ENCODE measurements at places on chromosomes 1 and 21.

DNA sequence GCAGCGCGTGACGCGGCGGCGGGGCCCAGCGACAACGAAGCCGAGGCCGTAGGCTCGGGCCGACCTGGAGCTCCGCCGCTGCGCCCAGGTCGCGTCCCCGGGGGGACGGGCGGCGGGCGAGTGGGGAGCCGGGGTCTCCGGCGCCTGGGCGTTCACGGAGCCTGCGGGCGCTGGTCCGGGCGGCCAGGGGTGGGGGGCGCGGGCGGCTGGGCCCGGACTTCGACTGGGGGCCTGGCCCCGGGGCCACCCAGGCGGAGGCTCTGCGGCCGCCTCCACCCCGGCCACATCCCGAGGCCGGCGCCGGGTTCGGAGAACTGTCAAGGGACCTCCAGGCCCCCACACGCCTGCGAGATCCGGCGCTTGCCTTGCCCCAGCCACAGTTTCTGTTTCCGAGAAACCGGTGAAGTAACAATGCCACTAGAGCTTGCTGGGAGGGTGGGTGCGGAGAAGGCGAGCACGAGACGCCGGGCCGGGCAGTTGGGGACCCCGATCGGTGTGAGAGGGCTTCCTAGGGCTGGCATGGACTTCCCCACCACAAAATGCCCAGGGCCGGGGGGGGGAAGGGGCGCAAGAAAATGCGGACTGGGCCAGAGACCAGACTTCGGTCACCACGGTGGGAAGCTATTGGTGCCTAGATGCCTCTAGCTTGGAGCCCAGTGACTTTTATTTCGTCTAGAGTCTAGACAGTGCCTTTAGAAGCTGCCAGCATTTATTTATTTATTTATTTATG lies 501 bp downstream of the FBXO6 start:
- no peak for DNase-seq

- DNase-seq = no peak
These were observed 35.6 kb downstream of the TMEM63A start for GRCh38 chr1:225846331-225847310.

- DNase-seq = no peak
These were observed 79.2 kb downstream of the TMEM53 start for GRCh38 chr1:44594871-44595735.

GRCh38 chr1:54403808-54404261 lies 2.4 kb downstream of the SSBP3 start:
- DNase-seq = no peak

- DNase-seq = no peak
These were observed 14.6 kb upstream of the RC3H1 start for GRCh38 chr1:174036798-174037197.

DNA sequence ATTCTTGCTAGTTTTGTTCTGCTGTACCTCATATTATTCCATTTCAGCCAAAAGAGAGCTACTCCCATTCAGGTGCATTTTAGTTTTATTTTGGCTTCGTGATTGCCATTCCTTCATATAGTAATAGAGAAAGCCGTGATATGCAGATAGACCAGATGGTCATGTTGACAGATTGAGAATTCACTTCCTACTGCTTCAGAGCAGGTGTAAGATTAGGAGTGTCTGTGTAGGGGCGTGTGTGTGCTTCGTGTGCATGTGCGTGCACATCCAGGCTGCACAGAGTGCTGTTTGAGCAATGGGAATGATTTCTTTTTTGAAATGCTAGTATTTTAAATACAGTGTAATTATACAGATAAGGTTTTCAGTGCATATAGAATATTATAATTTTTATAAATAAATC lies 10.3 kb downstream of the NFIA start:
- DNase-seq = no peak

DNA sequence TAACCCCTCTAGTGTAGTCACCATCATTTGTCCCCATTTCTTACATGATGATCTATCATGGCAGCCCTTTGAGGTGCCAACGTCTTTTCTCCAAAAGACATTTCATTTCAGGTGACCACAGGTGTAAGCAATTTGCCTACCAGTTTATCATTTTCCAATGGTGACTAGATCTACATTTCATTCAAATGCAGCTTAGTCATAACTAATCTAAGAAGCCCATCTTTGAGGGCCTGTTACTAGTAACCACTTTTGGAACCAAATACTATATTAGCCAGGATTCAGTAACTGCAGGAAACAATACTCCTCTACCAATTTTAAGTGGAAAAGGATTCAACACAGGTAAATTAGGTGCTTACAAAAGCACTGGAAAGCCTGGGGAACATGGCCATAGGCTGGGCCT lies 30.6 kb upstream of the TMEM54 start:
- DNase-seq = no peak

DNA sequence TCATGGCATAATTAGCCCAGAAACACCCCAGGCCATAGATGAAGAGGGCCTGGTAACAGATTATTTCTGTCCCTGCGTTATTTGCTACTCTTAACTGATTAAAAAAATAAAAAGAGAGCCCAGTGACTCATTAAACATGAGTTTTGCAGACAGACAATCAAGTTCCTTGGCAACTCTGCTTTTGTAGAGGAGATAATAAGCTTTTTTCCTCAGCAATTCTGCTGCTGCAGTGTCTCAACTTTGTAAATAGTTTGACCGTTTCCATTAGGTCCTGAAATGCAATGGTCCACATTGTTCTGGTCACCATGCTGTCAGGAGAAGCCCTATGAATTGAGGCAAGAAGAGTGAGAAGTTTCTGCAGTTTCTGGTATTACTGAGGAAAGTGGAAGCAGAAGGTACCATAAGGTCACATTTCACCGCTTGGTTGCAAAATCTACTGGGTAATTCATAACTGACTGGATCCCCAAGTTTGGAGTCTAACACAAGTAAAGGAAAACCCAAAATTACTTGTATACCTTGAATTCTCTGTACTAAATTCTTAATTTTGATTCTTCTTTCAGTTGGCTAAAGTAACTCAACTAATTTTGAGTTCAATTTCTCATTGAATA lies 139.5 kb downstream of the ZZZ3 start:
- DNase-seq = no peak

DNA sequence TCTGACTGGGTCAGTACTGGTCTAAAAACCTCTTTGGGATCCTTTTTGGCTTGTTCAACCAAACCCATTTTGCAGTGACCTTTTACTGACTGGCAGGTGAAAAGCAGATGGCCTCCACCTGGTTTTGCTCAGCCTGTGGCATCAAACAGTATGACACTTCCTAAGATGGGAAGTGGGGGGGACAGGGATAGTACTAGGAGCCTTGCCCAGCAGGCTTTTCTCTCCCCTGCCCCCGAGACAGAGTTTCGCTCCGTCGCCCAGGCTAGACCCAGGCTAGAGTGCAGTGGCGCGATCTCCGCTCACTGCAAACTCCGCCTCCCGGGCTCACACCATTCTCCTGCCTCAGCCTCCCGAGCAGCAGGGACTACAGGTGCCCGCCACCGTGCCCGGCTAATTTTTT lies 18.3 kb downstream of the INTS3 start:
- no peak for DNase-seq

DNA sequence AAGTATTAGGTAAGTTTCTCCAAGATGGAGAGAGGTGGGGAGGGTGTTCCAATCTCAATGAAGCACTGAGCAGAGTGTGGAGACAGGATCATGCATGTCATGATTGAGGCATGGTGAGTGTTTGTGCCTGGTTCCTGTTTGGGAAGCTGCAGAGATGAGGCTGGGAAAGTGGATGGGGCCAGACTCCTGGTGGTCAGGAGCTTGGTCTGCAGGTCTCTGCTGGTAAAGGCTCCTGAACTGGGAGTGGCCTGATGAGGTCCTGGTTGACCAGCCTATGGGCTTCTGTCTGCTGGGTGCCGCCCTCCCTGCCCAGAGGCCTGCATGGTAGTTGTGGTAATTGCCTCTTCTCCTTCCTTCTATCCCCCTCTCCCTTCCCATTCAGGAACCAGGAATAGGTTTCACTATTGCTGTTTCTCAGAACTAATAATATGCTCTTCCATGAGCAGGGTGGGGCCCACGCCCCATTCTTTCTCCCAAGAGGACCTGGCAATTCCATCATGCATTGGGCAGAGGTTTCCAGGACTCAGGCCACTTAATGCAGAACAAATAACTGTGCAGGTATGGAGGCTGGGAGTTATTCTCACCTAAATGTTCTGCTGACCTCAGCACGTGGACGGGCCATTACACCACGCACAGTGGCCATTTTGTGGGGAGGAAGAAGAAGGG lies 24.5 kb downstream of the PROK1 start:
- no peak for DNase-seq

GRCh38 chr1:66624412-66625060 lies 90.6 kb downstream of the SGIP1 start:
- DNase-seq = no peak

DNA sequence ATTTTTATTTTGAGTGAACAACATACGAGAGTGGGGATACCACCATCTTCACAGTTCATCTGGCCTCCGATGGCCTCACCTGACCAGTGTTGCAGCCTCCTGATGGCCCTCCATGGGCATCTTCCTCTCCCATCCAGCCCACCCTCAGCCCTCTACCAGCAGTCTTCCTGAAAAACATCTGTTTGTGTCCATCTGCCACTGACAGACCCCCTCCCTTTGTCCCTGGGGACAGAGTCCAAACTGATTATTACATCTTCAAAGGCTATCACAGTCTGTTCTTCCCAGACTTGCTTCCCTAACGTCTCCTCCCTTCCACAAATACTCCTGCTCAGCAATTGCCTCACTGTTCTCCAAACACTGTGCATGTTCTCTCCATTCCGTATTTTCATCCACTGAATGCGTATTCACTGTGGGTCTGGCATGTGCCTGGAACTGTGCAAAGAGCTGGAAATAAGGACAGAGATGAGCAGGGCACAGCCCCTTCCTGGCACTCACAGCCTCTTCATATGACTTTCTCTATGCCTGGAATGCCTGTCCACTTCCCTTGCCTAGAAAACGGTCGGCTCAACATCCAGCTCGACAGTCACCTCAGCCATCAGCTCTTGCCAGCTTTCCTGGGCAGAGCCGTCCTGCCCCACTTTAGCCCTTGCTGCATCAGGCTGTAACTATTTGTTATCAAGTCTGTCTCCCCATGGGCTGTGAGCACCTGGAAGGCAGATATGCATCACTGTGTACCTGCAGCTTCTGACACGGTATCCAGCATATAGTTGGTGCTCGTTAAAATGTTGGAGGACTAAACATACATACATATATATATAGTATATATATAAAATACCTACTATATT lies 8.3 kb upstream of the ATF3 start:
- no peak for DNase-seq

- DNase-seq = no peak
These were observed 22.5 kb downstream of the ERRFI1 start for GRCh38 chr1:8003438-8004112.

DNA sequence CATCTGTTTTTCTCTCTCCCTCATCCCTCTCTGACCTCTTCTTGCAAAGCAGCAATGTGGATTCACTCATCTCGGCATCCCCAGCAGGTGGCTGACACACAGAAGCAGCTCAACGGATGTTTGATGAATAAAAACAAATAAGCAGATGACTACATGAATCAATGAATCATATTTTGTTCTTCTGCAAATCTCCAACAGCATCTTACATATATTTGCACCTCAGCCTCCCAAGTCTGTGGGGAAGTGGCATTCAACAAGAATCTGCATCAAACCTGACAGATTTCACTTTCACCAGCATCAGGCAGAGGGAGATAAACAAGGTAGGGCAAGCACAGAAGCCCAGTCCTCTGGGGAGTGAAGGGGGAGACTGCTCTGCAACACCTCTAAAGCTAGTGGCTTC lies 34.0 kb downstream of the CAPN8 start:
- no peak for DNase-seq

DNA sequence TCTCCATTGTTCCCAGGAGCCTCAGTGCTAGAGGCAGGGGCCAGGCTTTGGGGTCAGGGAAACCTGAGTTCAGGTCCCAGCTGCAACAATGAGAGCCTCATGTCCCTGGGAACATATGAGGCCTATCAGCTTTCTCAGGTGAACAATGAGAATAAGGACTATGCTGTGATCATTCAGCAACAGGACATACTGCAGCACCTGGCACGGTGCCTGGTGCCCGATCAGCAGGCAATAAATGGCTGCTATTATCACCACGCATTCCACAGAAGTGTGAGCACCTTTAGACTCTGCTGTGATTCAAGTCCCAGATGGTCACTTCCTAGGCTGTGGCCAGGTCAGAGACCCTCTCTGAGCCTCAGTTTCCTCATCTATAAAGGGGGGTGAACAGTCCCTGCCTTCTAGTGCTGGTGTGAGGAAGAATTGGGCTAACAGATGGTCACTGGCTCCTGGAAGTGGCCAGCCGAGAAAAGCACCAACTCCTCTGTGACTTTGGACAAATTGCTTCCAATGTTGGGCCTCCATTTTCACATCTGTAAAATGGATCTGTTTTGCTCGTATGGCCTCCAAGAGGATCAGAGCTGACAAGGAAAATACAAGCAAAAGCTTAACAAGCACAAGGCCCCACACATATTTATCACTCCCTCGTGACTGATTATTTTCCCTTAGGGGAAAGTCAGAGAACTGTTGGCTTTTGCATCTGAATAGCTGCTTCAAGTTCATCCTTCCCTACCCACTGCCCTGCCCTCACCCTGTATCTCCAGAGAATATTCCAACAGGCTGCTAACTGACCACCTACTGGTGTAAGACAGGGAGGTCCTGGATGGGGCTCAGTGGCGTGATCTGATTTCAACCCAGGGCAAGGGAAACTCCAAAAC lies 1.1 kb downstream of the SLC5A9 start:
- no peak for DNase-seq

- DNase-seq = no peak
These were observed 519.8 kb downstream of the COL11A1 start for GRCh38 chr1:102588536-102588935.

- DNase-seq = no peak
These were observed 1.0 kb upstream of the FAM89A start for GRCh38 chr1:231040800-231041718.

GRCh38 chr1:31013187-31013864 lies 52.2 kb downstream of the PUM1 start:
- DNase-seq = no peak

GRCh38 chr1:172180501-172181285 lies 239.8 kb upstream of the C1orf105 start:
- no peak for DNase-seq

- no peak for DNase-seq
These were observed at the start of gene TPTE for GRCh38 chr21:10521091-10521598. Gene TPTE, plus strand, starts transcription at chr21:10521583. Its CDS starts 17,141 bp downstream, at chr21:10538724.

DNA sequence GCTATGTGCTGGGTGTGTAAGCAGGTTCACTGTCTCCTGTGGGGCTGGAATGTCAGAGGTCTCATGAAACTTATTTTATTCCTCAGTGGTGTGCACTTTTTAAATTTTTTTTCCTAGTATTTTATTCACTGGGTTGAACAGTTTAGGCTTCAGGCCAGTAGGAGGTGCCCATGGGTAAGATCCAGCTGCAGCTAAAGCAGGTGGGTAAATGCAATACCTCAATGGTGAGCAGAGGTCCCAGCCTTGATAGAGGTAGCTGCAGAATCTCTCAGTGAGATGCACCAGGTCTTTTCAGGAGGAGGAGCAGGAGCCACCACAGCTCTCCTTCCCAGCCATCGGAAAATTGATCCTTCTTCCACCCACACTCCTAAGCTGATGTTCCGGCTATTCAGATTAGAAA lies 12.6 kb upstream of the OR6N2 start:
- DNase-seq = no peak

DNA sequence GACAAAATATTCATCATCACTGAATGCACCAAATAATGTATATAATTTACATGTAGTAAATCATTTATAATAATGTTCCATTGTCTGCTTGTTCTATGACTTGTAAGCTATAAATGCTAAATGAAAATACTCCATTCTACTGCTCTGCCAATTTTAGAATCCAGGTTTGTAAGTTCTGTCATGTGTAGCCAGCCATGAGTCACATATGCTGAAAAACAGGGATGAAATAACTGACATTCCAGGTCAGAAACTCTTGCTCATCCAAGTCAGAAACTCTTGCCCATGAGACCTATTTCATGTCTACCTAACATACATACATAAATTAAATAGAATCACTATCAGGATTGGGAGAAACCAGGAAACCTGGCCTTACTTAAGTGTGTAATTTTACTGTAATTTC lies 95.6 kb downstream of the ASH1L start:
- no peak for DNase-seq

Measured in left renal cortex interstitium (tissue), 4 donors.